ENCODE measurements at places on chromosomes 11 and 22. TPM values are rescaled to one million over a fixed set of nuclear protein-coding genes. Genes with fewer than 3 reads are reported as not detected.

TMEM191C gene
- 0.71 TPM for total RNA-seq

OR2AT4 gene
- not detected for total RNA-seq

GSTT2B gene
- total RNA-seq: 0.35 TPM

PATE4 gene
- not detected for total RNA-seq

CBLIF gene
- not detected for total RNA-seq

TTC17 gene
- 30.9 TPM for total RNA-seq

CNGA4 gene
- 0.07 TPM for total RNA-seq

MOB2 gene
- 40.7 TPM for total RNA-seq
